Activated CD4-positive, alpha-beta T cell treated with anti-CD3 and anti-CD28 coated beads, Interleukin-2, amount 10 ng/mL, durations not matched to agents 24 days and 14 days (primary cell): ENCODE measurements at places on chromosomes 1 and 21. TPM values are rescaled to one million over a fixed set of nuclear protein-coding genes. Genes with fewer than 3 reads are reported as not detected.

ILDR2 gene
- total RNA-seq: 10.3 and 12.5 TPM in 2 replicates

DPH5 gene
- 37.5 and 41.0 TPM in 2 replicates for total RNA-seq

VAMP4 gene
- total RNA-seq: 7.7 TPM in 2 replicates

ZMYND12 gene
- total RNA-seq: 0.12 TPM in 1 of 2 replicates, not detected in the other

ARTN gene
- 0.43 TPM in 1 of 2 replicates, not detected in the other for total RNA-seq

WNT3A gene
- not detected in 2 replicates for total RNA-seq

OR6K3 gene
- not detected in 2 replicates for total RNA-seq

PLA2G5 gene
- total RNA-seq: not detected in 2 replicates

NCAM2 gene
- total RNA-seq: 0.14 TPM in 1 of 2 replicates, not detected in the other

UTS2 gene
- total RNA-seq: not detected in 2 replicates

ADGRL4 gene
- not detected in 2 replicates for total RNA-seq

OR2M4 gene
- not detected in 2 replicates for total RNA-seq

KCNJ9 gene
- not detected in 2 replicates for total RNA-seq

CD101 gene
- 0.82 and 1.2 TPM in 2 replicates for total RNA-seq

RXFP4 gene
- not detected in 2 replicates for total RNA-seq

CD1B gene
- not detected in 2 replicates for total RNA-seq

DFFB gene
- total RNA-seq: 15.0 and 15.9 TPM in 2 replicates

DCST2 gene
- 0.16 TPM in 1 of 2 replicates, not detected in the other for total RNA-seq

RYR2 gene
- total RNA-seq: 0.02 TPM in 1 of 2 replicates, not detected in the other

UBASH3A gene
- 61.4 and 65.7 TPM in 2 replicates for total RNA-seq

RIMKLA gene
- 5.0 and 5.5 TPM in 2 replicates for total RNA-seq
